NCI-H82 (cell line): ENCODE measurements at places on chromosomes 2 and 18.
A peak's percentile ranks its signal among the peaks of the same experiment; 100 is the strongest.

DNA sequence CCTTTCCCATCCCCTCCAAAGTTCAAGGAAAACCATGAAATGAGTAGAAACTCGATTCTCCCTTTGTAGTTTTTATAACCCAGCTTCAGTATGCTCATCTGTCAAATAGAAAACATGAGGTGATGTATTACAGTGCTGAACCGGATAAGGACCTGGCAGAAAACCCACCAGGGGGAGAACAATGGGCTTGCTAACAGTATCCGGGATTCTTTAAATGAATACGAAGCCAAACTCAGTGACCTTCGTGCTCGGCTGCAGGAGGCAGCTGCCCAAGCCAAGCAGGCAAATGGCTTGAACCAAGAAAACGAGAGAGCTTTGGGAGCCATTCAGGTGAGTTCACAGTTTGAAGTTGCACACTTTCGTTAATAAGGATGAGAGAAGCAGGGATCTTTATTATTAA lies 113.6 kb upstream of the TTC39C start:
- DNase-seq: no peak

GRCh38 chr2:79083597-79084251 lies 4.1 kb downstream of the REG1B start:
- no peak for DNase-seq

GRCh38 chr2:111707700-111708099 lies 176.3 kb downstream of the ANAPC1 start:
- DNase-seq: no peak

DNA sequence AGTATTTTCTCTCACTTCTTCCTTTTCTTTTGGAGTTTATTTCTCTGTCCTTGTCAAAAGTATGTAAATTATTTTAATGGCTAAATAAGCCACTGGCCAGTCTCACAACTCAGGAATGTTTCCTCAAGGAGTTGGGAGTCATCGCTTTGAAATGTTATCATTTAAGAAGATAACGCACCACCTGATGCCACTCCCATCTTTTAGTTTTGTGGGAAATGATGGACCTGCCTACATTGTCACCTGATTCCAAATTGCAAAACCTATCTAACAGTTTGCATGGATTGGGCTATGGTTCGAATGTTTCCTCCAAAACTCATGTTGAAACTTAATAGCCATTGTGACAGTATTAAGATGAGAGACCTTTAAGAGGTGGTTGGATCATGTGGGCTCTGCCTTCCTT lies 32.4 kb upstream of the PPM1B start:
- DNase-seq: no peak

DNA sequence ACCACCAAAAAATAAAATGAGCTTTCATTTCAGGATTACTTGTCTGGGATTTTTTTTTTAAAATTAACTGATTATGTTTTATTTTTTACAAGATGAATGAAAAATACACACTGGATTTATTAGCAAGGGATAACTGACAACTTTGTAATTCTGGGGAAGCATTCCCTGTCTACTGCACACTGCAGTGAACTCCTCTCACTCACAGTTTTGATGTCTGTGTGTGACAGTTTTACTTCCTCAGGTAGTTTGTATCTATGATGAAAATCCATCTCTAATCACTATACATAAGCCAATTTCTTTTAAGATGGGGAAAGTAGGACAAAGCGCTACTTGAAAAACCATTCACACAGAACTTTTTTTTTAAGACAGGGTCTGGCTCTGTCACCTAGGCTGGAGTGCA lies 94.5 kb downstream of the COBLL1 start:
- peak; percentile 63 for DNase-seq

- DNase-seq: peak; percentile 39
Measured at GRCh38 chr2:79670198-79670597, 157.3 kb downstream of the CTNNA2 start.

DNA sequence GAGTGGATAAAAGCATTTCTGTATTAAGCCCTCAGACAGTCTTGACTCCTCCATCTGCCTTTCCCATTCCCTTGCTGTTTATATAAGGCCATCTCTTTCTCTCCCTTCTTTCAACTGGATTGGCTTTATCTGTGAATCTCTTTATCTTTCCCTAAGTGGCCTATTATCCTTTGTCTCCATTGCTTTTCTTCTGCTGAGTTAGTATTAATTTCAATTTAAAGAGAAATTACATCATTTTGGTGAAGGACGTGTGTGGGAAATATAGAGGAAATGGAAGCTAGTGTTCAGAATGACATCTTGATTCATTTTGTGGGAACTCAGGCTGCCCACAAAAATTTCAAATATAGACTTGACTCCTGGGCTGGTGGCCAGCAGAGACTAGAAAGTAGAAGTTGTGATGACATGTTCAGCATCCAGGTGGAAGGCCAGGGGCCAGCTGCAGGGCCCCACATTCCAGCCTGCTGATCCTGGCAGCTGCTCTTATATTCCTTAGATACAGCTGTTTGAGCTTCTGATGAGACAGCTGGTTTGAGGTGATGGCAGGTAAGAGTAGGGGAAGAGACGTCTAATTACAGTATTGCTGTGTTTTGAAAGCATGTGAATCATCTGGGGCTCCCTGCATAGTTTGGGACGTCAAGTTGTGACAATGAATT lies 52.3 kb downstream of the DIS3L2 start:
- no peak for DNase-seq

DNA sequence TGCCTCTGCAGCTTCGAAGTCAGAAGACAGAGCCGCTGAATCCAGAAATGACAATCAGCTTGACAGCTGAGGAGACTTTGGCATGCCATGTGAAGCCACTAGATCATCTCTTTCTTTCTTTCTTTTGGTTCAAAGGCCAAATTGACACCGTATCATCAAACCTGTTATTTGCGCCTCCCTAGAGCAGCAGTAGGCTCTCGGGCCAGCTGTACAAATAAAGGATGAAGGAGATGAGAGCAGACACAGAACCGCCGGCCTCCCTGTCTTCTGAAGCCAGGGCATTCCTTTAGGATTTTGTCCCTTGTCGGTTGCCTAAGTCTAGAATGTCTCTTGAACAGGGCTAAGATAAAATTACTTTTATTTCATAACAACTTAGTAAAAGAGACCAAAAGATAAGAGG lies 36.8 kb downstream of the COL4A4 start:
- no peak for DNase-seq

- DNase-seq: no peak
Measured at GRCh38 chr18:30081122-30081521, 961.4 kb downstream of the DSC3 start.

DNA sequence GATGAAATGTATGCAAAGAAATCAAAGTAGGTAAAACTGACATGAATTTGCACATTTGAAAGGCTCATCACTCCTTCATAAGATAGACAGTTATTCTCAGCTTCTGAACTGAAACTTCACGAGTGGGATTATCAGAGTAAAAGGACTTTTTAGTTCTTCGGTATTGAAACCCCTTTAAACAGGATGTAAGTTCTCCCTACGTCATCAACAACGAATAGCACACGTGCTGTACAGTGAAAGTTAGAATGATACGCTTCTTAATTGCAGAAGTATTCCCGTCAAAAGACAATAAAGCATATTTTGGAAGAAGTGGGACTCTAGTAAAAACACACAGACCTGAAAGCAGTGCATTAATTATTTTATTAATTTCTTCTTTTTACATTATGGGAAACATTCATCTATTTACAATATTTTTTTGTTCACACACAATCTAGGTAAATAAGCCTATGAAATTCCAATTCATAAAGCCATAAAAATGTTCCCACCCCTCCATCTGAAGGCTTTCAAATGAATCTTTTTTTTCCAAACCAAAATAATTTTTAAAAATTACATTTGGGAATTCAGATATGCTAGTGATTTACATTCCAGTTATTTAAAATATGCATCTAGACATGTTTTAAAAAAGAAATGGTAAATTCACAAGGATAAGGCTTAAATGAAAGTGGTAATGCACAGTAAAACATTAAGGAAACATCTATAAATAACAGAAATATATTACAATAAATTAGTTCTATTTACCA lies 45.9 kb downstream of the TGIF1 start:
- no peak for DNase-seq

- DNase-seq: no peak
Measured at GRCh38 chr2:127137741-127138140, 30.8 kb upstream of the BIN1 start.

- DNase-seq: no peak
Measured at GRCh38 chr18:56019908-56020307, 431.9 kb upstream of the TCF4 start.

- no peak for DNase-seq
Measured at GRCh38 chr2:149055751-149056150, 17.3 kb downstream of the LYPD6B start.

GRCh38 chr2:7835693-7836680 lies 845.9 kb upstream of the ID2 start:
- no peak for DNase-seq

- DNase-seq: peak; percentile 30
Measured at GRCh38 chr2:134402410-134402809, 148.5 kb downstream of the MGAT5 start.

DNA sequence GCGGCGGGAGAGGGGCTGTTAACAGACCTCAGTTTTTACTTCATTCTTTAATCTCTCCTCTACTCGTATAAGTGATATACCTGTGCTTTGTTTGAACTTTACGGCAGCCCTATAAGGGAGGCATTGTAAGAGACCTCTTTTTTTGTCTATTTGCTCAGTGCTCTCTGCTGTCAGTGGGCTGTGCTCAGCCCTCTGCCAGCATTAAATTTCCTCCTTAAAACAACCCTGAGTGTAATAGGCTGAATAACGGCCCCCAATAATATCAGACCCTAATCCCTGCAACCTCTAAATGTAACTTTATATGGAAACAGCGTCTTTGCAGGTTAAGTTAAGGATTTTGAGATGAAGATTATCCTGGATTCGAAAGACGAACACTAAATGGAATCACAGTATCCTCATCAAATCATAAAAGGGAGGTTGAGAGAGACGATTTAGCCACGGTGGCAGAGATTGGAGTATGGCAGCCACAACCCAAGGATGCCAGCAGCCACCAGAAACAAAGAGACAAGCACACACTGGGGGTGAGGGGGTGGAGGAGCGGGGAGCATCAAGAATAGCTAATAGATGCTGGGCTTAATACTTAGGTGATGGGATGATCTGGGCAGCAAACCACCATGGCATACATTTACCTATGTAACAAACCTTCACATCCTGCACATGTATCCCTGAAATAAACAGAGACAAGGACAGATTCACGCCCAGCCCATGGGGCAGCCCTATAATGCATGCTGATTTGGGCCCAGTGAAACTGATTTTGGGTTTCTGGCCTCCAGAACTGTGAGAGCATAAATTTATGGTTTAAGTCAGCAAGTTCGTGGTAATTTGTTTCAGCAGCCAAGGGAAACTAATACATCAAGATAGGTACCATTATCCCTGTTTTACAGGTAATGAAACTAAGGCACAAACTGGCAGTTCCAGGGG lies 894 bp upstream of the FARSB start:
- peak; percentile 49 for DNase-seq

GRCh38 chr2:64226611-64227010 lies 82.4 kb upstream of the PELI1 start:
- DNase-seq: peak; percentile 86

DNA sequence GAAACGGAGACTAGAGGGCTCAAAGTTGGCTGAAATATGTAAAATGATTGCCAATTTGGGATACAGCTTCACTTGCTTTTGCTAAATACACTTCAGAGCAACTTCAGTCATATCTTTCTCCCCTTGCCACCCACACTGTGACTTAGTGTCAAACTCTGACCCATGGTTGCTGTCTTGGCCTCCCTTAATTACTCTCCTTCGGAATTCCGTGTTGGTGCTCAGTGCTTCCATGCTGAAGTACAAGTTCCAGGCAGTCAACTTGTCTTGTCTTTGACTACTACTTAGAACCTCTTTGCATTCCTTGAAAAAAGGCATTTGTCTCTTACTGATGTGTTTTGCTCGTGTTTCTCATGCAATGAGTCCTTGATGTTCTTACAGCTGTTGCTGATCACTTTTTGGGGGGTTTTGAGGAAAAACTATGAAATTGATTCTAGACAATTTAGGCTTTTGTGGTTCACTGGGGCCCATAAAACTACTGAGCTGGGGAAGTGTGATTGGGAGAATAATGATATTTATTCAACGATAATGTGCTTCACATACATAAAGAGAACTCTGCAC lies 146.0 kb downstream of the UBE2E3 start:
- no peak for DNase-seq

DNA sequence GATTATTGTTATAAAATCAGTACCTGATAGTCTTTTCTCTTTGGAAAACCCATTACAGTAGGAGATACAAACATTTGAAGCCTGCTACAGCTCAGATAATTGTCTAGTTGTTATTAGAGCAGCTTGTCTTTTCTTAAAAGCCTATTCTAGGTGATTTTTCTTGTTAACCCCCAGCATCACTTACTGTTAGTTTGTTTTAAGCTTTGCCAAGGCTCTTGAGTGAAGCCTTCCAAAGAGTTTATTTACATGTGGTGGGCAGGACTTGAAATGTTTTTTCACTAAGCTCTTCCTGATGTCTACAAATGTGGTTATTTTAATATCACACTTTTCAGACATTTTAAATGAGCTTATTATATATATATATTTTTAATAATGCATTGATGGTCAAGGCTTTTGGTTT lies 791.3 kb downstream of the PLCL1 start:
- DNase-seq: no peak

- DNase-seq: no peak
Measured at GRCh38 chr2:160869411-160869810, 290.8 kb upstream of the TANK start.

GRCh38 chr2:106546391-106546990 lies 59.3 kb downstream of the CD8B2 start:
- DNase-seq: no peak

DNA sequence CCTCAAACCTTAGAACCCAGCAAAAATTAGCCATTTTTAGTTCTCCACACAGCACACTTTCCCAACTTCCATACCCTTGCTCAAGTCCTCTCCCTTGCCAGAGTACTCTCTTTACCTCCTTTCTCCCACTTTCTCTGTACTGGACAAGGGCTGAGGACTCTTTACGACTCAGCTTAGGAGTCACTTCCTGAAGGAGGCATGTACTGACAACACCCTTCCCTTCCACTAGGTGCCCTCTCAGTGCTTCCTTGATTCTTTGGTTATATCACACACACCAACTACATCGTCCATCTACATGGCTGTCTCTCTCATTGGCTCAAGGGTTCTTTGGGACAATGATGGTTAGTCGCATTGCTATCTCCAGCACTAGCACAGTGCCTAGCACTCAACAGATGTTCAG lies 5.2 kb upstream of the C18orf63 start:
- peak; percentile 32 for DNase-seq

DNA sequence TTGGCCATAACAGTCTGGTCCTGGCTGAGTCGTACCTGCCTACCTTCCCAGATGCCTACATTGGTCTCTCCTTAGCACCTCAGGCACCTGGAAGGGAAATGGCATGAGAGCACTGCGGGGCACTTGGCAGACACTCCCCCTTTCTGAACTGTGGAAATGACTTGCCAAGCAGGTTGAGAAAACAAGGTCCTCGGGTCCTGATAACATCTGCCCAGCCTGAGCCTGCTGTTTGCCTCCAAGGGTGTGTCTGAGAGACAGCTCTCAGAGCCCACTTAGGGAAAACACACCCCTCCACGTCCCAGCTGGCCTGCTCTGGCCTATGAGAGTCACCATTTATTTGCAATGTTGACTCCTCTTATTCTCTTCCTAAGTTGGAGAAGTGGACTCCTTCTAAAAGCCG lies 10.5 kb downstream of the FAM110C start:
- no peak for DNase-seq

- no peak for DNase-seq
Measured at GRCh38 chr2:157076526-157077161, 180.9 kb upstream of the GALNT5 start.
